ENCODE measurements at places on chromosomes 16 and 17.

DNA sequence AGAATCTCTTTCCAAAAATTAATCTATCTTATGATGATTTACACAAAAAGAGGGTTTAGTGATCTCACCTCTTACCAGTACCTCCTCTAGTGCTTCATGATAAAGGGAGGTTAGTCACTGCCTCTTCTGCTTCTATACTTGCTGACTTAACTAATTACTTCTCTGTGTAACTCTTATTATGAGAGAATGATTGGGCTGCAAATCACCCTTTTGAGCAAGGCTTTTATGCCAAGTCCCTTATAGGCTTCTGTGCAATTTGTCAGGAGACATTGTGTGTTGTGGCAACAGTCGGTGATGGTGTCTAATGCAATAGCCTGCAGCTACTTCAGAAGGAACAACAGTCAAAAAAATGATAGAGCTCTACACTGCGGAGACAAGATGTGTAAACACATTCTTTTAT is 1568.1 kb upstream of the GOT2 start:
- DNase-seq = no peak

DNA sequence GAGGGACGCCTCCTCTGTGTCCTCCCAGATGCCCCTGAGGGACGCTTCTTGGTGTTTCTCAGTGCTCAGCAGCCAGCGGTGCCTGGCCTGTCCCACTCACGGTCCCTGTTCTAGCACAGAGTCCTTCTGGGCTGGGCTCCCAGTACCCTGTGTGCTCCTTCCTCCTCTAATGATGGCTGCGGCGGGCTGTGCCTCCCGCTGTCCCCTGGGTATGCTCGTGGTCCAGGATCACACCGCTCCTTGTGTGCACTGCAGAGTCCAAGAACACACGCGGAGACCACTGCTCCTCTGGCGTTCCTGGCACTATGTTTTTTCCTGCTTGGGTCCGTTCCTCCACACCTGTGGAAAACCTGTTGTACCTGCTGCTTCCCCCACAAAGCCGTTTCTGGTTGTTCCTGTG is 15.1 kb upstream of the IRF8 start:
- no peak for DNase-seq

DNA sequence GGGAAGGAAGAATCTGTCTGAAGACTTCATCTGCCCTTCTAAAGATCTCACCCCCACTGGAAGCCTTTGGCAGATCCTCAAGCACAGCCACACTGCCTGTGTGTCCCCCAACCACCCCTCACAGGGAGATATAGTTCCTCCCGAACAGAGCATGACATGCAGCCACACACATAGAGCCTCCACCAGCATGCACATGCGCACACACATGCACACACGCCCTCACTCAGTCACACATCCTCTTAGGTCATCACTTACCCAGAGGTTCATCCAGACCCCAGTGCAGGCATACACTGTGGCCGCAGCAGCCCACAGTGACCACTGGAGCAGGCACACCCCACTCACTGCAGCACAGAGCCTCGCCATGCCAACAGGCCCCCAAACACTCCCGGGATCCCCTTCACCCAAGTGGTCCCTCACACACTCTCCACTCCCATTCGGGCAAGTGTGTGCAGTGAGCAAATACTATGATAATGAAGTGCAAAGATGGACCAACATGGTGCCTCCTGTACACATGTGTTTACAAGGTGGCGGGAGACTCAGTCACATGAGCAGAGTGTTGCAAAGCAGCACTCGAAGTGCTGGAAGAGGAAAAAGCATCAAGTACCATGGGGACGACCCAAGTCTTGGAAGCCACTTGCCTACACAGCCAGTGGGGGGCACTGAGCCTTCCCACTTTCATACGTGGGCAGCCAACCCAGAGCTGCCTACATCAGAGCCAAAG is 17.0 kb upstream of the SP6 start:
- no peak for DNase-seq

GRCh38 chr16:72876981-72877373 is 171.0 kb downstream of the ZFHX3 start:
- no peak for DNase-seq

GRCh38 chr16:373848-374615 is 3.7 kb upstream of the MRPL28 start:
- no peak for DNase-seq

DNA sequence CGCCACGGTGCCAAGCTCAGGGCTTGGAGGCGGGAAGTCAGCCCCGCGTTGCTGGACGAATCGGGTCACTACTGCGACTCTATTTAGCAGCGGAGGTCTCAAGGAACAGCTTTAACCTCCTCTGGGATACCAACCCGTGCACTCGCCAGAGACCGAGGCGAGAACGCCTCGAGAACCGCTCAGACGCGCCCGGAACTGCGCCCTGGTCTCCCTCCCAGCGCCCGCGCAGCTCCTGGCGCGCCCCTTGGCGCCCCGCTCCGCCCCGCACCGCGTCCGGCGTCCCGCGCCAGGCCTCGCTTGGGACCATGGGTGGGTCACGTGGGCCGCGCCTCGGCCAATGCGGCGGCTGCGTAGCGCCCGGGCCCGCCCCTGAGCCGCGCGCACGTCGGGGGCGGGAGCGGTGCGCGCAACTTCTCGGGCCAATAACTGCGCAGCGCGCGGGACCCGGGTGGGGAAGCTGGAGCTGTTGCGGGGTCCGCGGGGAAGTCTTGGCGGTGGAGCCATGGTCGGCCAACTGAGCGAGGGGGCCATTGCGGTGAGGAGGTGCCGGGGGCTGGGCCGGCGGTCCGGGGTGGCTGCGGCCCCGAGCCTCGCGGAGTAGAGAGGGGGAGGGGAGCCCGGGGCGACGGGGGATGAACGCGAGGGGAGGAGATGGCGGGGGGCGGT is at the start of the genes RPA1 and SMYD4:
RPA1 (plus strand) TSS at position 414 of the 666 bp plus-strand sequence; CDS start at position 503, 89 bp downstream.
SMYD4 (minus strand) TSS at position 311 of the 666 bp plus-strand sequence. CDS start 1,908 bp downstream, outside the sequence.
- peak; percentile 85 for DNase-seq

DNA sequence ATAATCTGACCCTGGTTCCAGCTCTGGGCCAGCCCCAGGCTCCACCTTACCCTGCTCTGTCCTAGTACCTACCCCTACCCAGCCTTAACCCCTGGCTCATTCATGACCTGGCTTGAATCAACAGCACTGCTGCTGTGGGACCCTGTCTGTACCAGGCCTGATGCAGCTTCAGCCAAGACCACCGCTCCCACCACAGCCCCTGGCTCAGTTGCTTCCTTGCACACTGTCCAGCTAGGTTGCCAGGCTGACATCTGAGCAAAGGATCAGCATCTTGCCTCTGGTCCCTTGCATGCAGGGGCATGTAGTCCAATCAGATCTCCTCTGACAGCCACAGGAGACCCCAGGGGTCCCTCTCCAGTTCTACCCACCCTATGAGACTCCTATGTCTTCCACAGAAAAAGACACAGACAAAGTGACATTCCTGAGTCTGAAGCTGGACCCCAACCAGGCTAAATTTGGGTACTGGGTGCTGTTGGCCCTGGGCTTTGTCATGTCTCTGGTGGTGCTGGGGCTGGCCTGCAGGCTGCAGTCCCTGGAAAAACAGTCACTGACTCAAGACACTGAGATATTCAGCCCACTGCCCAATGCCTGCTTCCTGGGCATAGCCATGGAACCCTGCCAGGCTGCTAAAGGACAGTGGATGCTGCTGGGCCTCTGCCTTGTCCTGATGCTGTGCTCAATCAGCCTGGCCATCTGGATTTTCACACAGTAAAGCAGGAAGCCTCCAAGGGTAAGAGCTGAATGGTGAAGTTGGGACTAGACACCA is 3.9 kb upstream of the KCNH6 start:
- DNase-seq = no peak

DNA sequence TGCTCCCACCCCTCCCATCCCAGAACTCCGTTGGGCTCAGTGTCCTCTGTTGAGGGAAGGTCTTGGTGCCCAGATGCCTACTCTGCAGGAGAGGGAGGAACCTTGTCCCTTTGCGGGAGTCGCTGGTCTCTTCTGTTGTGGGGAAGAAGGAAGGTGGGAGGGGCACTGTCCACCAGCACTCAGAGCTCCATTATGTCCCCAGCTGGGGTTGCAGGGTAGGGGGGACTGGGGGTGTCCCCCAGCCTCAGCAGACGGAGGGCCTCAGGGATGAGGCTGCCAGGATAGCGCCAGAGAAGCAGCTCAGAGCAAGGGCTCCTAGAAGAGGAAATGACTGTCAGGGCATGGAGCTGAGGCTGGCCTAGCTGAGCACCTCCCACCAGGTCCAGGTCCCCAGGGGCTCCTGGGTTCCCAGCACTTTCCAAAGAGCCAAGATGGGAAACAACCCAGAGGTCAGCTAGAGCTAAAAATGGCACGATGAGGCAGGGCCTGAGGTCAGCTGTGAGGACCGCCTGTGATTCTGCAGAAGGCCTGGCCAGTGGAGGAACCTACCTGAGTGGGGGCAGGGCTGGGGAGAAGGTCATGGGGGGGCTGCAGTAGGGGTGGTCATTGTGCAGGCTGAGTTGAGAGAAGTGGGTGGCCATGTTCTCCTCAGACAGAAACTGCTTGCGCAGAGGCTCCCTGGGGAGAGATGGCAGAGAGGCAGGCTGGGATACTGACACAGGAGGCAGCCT is 893 bp downstream of the HCFC1R1 start:
- DNase-seq = no peak
